ENCODE measurements at places on chromosomes 11 and 22.

- no peak overlapping the region for H3K4me3 ChIP-seq
- H3K27ac ChIP-seq: no peak overlapping the region
- no peaks in the 10 kb centered on the region for H3K36me3 ChIP-seq
- H3K4me1 ChIP-seq: peaks cover 3% of the 10 kb centered on the region
These were observed 6.5 kb downstream of the MSANTD2 start for GRCh38 chr11:124793466-124794278.

DNA sequence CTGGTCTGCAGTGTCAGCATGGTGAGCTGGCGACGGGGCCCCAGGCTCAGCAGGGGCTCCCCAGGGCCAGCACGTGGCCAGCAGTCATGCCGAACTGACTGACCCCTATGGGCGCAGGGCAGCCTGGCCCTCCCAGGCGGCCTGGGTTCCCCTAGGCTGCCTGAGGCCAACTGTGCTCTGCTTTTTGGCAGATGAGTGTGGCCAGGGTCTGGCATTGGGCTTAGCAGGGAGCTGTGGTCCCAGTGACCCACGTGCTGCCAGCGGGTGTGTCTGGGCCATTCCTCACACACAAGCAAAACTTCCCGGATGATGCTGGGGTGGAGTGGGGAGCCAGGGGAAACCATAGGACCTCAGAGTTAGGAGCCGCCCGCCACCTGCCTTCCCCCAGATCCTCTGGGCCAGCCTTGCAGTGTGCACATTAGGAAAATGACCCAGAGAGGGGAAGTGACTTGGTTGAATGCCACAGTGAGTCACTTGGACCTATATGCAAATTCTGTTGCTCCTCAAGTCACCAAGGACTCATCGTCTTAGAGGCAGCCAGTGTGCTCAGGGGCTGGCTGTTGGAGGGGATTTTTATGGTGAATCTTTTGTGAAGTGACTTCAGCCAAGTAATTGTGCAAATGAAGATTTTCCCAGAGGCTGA, 6.5 kb downstream of the ADORA2A start:
- DNase-seq: peak; percentile 60
- H3K4me3 ChIP-seq: no peak overlapping the region
- H3K27ac ChIP-seq: peak overlapping the region; percentile 42
- no peaks in the 10 kb centered on the region for H3K36me3 ChIP-seq

DNA sequence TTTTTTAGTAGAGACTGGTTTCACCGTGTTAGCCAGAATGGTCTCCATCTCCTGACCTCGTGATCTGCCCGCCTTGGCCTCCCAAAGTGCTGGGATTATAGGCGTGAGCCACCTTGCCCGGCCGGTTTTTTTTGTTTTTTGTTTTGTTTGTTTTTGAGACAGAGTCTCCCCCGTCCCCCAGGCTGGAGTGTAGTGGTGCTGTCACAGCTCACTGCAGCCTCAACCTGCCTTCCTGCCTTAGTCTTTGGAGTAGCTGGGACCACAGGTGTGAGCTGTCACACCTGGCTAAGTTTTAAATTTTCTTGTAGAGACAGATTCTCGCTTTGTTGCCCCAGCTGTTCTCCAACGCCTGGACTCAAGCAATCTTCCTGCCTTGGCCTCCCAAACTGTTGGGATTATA, 3.2 kb downstream of the PPIL2 start:
- peaks cover 5% of the 10 kb centered on the region for H3K4me1 ChIP-seq
- H3K36me3 ChIP-seq: peaks cover 26% of the 10 kb centered on the region
- no peak overlapping the region for H3K27ac ChIP-seq

GRCh38 chr22:49866646-49867045, 13.0 kb downstream of the ZBED4 start:
- H3K27ac ChIP-seq: no peak overlapping the region
- H3K4me1 ChIP-seq: no peaks in the 10 kb centered on the region
- no peak for DNase-seq
- H3K4me3 ChIP-seq: no peak overlapping the region

DNA sequence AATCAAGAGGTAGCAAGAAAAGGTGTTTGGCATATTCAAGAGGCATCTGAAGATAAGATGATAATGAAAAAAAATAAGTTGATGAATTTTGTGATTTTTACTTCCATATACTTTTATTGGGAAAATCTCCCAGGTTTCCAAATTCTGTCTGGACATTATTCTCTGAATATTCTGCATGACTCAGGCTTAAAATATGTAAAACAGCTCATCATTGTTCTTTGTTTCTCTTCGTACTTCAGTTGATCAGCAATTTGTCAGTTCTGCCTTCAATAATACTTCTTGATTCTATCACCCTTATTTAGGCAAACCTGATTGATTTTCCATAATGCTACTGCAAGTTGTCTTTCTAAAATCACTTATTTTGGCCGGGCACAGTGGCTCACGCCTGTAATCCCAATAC, 30.2 kb downstream of the GTF2H1 start:
- no peak for DNase-seq
- no peaks in the 10 kb centered on the region for H3K4me1 ChIP-seq
- H3K4me3 ChIP-seq: no peak overlapping the region
- no peaks in the 10 kb centered on the region for H3K27me3 ChIP-seq
- H3K36me3 ChIP-seq: no peaks in the 10 kb centered on the region

DNA sequence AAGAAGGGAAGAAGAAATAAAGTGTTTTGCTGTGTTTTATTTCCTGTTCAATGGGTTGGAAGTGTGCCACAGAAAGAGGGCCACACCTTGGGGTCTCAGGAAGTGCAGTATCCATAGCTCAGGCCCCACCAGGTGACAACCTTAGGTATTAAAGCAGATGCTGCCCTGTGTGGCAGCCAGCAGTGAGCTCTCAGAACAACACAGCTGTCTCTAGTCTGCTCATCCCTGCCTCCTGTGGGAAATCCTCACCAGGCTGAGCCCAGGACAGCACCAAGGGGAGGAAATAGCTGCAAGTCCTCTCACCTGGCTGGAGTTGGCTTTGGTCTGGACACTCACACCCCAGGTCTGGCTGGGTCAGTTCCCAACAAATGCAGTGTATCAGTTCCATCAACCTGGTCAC, 25.1 kb downstream of the ARL14EP start:
- H3K27me3 ChIP-seq: no peaks in the 10 kb centered on the region
- no peak overlapping the region for H3K4me3 ChIP-seq
- no peak for DNase-seq
- no peaks in the 10 kb centered on the region for H3K36me3 ChIP-seq
- H3K4me1 ChIP-seq: no peaks in the 10 kb centered on the region

GRCh38 chr11:118909619-118910308, 16.0 kb downstream of the BCL9L start:
- H3K4me1 ChIP-seq: peaks cover 74% of the 10 kb centered on the region
- H3K27me3 ChIP-seq: no peaks in the 10 kb centered on the region
- H3K27ac ChIP-seq: peak overlapping the region; percentile 98
- H3K4me3 ChIP-seq: peak overlapping the region; percentile 5
- H3K36me3 ChIP-seq: no peaks in the 10 kb centered on the region

GRCh38 chr11:134070342-134070845, 1.5 kb downstream of the JAM3 start:
- H3K4me1 ChIP-seq: no peaks in the 10 kb centered on the region
- peak overlapping the region; percentile 82 for H3K27ac ChIP-seq
- H3K4me3 ChIP-seq: no peak overlapping the region
- H3K36me3 ChIP-seq: no peaks in the 10 kb centered on the region
- no peak for DNase-seq

GRCh38 chr22:47282851-47283250, 520.4 kb downstream of the TBC1D22A start:
- H3K4me3 ChIP-seq: no peak overlapping the region
- no peaks in the 10 kb centered on the region for H3K4me1 ChIP-seq
- no peaks in the 10 kb centered on the region for H3K36me3 ChIP-seq
- no peak overlapping the region for H3K27ac ChIP-seq
- no peaks in the 10 kb centered on the region for H3K27me3 ChIP-seq

GRCh38 chr11:761526-762108, 14.4 kb downstream of the TALDO1 start:
- H3K27me3 ChIP-seq: no peaks in the 10 kb centered on the region
- H3K4me1 ChIP-seq: peaks cover 13% of the 10 kb centered on the region
- H3K4me3 ChIP-seq: no peak overlapping the region

GRCh38 chr11:127050186-127050585, 49.6 kb upstream of the KIRREL3 start:
- DNase-seq: no peak
- H3K4me3 ChIP-seq: no peak overlapping the region
- peak overlapping the region; percentile 27 for H3K27ac ChIP-seq
- peaks cover 20% of the 10 kb centered on the region for H3K4me1 ChIP-seq
- H3K36me3 ChIP-seq: no peaks in the 10 kb centered on the region

DNA sequence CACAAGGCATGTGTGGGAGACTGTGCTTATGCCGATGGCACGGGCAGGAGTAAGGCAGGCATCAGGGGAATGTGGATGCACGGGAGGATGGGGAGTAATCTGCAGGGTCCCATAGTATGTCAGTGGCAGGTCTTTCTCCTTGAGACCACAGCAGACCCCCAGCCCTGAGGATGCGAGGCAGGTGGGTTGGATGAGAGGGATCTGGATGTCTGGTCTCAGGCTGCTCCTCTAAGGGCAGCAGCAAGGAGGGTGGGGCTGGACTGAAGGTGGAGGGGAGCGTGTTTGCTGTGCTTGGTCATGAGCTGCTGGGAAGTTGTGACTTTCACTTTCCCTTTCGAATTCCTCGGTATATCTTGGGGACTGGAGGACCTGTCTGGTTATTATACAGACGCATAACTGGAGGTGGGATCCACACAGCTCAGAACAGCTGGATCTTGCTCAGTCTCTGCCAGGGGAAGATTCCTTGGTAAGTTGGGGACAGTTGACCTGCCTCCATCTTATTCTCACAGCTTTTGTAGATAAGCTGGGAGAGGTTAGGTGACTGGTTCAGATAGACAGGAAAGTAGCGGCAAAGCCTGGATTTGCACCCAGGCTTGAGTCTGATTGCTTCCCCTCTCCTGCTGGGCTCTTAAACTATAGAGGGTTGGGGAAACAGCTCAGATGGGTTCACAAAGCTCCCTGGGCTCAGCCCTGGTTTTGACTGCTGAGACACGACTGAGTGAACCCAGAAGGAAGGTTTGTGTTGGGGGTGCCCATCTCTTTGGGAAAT, at the start of gene APOL1:
Gene APOL1, plus strand, starts transcription at position 380 of the 769 bp plus-strand sequence. CDS start 1,823 bp downstream, outside the sequence.
- H3K4me1 ChIP-seq: peaks cover 32% of the 10 kb centered on the region
- H3K36me3 ChIP-seq: no peaks in the 10 kb centered on the region
- H3K27ac ChIP-seq: peak within 1 kb of the TSS; percentile 80
- H3K4me3 ChIP-seq: peak within 1 kb of the TSS; percentile 26

DNA sequence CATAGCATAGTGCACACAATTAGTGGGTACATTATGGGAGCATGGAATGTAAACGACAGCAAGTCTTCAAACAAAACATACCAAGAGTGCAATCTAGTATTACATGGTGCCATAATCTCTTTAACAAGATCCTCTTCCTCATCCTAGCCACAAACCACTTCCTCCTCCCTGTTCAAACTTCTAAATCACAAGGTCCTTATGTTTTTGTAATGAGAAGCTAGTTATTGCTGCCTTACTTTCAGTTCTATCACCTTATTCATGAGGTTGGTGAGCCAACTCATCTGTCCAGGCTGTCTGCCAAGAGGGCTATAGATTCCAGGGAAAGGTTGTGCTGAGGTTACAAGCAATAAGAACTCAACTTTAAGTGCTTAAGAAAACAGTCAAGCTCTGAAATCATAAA, 195.4 kb upstream of the ARHGAP20 start:
- peak overlapping the region; percentile 11 for H3K27ac ChIP-seq
- H3K4me3 ChIP-seq: no peak overlapping the region
- peak; percentile 72 for DNase-seq

- no peaks in the 10 kb centered on the region for H3K27me3 ChIP-seq
- peak overlapping the region; percentile 83 for H3K27ac ChIP-seq
- DNase-seq: peak; percentile 83
- peaks cover 15% of the 10 kb centered on the region for H3K4me1 ChIP-seq
- H3K4me3 ChIP-seq: no peak overlapping the region
These were observed 5.2 kb upstream of the MB start for GRCh38 chr22:35622191-35622913.

GRCh38 chr11:31844351-31844750, 33.2 kb upstream of the PAX6 start:
- no peak overlapping the region for H3K27ac ChIP-seq
- H3K36me3 ChIP-seq: no peaks in the 10 kb centered on the region
- no peak overlapping the region for H3K4me3 ChIP-seq
- H3K27me3 ChIP-seq: peaks cover 44% of the 10 kb centered on the region
- DNase-seq: no peak
